ENCODE measurements at places on chromosomes 2 and 18.

DNA sequence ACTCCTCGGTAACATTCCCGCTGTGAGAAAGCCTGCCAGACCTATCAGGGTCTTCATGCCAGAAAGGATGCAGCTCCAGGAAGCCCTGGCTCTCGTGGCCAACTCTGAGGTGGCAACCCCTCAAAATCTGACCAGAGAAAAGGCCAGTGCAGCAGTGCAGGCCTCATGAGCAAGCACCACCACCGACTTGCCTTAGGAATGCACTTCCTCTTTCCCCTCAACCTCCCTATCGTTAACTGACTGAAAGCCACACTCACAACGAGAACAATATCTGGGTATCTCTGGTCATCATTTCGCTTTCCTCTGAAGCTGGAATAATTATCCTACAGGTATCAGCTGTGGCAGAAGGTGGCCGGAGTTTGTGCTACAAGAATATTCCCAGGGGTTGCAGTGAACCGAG, 101.4 kb upstream of the POU3F3 start:
- no peak for DNase-seq

GRCh38 chr2:107088156-107088555, 202.2 kb upstream of the ST6GAL2 start:
- no peak for DNase-seq

DNA sequence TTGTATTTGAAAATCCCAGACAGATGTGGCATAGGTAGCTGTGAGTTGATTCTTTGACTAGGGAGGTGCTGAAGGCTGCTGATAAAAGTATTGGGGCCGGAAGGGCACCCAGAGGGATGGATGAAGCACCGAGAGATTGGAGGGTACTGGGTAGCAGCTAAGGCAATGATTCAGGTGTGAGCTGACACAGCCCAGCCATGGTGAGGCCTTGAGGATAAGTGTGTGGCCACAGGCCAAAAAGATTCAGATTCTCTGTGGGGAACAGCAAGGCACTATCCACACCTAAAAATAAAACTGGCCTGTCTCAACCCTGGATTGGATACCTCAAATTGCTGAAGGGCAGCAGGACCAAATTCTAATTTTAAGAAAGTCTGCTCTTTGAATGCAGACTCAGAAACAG, 35.2 kb downstream of the RDH14 start:
- DNase-seq, result no peak

- no peak for DNase-seq
Measured at GRCh38 chr2:137968477-137969417, 4.5 kb downstream of the HNMT start.

DNA sequence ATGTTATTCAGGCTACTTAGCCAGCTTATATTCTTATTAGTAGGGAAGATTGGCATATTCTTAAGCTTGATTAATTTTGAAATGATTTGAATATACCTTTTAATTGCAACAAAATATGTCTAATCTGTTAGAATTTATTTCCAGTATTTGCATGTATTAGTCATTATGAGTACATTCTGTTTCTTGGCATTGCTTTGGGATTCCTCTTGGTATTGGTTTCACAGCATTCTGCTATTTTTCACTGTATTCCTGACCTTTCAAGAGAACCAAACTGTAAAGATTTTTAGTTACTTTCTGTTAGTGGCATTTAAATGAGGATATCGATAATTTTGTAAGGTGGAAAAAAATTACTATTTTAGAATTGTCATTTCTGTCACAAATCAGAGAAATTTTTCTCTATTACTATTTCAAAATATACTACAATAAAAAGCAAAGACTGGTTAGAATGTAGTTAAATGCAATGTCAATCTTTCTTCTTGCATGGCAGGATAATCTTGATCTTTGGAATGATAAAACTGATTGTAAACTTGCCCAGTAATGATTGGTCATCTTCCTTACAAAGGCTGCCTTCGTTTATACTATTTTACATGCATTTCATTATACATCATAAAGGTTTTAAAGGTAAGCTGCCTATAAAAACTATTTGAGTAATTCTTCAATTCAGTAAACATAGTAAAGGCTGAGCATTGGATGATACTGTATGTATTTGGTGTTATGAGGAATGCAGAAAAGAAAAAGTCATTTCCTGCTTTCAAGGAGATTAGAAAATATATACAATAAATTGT, 86.1 kb downstream of the SLC4A10 start:
- DNase-seq, result no peak

- DNase-seq, result no peak
Measured at GRCh38 chr2:22970284-22970975, 414.5 kb upstream of the KLHL29 start.

DNA sequence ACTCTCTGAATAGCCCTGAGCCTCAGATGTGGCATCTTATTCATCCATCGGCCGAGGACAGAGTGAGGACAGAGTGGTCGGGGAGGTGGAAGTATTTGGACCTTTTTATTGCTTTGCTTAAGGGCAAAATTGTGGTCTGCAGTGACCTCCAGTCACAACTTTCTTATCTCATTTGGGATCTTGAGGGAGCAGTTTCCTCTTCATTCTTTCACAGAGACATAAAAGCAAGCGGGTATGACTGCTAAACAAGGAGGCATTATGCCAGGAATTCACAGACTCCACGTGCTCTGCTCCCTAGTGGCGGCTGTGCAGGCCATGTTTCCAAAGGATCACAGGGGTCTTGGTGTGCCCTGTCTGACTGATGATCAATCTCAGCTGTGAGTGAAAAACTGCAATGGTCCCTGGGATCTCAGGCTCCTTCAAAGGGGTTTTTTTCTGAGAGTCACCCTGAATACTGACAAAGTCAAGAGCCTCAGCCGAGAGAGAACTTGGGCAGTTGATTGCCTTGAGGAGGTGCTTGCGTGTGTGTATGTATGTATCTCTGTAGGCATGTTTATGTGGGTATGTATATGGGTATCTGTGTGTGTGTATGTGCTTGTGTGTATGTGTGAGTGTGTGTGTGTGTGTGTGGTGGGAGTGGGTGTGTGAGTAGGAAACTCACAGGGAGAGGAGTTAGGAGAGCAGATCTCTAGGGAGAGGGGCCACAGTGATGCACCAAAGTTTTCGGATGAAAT, 47.7 kb downstream of the RAPGEF4 start:
- DNase-seq, result no peak

GRCh38 chr2:26530696-26531095, 52.8 kb upstream of the OTOF start:
- no peak for DNase-seq

DNA sequence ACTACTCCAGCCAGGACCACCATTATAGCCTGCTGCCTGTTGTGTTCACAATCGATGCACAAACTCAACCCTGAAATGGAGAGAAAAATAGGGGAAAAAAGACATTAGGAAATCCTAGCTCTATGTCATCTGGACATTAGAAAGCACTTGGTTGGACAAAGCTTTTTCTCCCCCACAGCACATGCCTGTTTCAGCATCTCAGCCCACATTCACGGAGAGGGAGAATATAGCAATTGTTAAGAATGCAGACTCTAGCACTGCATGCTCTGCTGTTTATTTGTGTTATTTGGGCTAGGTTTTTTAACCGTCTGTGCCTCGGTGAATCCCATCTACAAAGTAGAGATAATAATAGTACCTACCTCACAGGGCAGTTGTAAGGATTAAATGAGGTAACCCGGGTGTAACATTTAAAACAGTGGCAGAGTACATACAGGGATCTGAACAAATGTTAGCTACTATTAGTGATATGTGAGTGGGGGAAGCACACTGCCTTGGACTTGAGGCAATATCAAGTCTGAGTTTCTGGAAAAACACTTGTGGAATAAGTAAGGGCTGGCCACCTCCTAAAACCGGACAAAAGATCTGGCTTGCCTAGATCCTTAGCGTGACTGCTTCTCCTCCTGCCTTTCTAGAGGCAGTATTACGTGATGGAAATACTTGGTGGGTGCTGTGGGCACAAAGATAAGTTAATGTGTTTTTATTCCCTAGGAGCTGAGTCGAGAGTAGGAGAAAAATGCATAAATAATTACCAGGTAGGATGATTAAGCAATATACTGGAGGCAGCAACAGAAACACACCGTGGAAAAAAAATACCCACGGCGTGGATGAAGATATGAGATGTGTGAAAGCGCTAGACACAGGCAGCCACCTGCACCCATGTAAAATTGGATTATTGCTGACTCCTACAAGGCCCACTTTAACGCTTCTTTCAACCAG, 1.0 kb upstream of the PPP1CB start:
- DNase-seq, result no peak

DNA sequence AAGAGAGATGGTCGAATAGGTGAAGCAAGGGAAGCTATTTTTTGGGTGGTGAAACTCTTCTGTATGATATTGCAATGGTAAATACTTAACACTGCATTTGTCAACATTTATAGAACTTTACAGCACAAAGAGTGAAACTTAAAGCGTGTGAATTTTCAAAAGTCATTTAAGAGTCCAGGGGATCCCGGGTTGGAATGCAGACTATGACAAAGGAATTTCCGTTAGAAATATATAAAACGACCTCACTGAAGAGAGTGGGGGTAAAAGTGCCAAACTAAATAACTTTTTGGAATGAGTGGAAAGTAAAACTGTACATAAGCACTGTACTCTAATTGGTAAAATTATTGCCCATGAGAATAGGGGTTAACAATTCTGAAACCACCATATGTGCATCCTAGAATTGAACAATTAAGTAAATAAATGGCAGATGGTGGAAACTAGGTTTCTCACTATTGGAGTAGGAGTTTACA, 191.0 kb upstream of the FN1 start:
- DNase-seq, result no peak

- DNase-seq, result no peak
Measured at GRCh38 chr2:7013471-7014160, 96.4 kb downstream of the RNF144A start.

DNA sequence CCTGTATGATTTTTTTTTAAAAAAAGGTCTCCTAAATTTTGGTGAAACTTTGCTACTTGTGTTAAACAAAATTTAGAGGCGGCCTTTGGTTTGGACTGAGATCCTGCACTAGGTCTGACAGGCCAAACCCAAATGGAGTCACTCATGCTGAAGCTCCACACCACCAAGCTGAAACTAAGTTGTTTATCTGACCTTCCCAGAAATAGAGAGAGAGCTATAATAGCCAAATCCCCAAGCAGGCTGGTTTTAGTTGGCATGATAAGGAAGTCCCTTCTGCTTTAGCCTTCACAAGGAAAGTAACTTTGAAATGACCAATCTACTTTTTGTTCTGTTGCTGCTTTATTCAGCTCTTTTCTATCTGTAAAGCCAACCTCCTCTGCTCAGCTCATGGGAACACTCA, 17.1 kb upstream of the THUMPD2 start:
- DNase-seq, result no peak

GRCh38 chr18:6948281-6949055, 169.1 kb downstream of the LAMA1 start:
- no peak for DNase-seq

DNA sequence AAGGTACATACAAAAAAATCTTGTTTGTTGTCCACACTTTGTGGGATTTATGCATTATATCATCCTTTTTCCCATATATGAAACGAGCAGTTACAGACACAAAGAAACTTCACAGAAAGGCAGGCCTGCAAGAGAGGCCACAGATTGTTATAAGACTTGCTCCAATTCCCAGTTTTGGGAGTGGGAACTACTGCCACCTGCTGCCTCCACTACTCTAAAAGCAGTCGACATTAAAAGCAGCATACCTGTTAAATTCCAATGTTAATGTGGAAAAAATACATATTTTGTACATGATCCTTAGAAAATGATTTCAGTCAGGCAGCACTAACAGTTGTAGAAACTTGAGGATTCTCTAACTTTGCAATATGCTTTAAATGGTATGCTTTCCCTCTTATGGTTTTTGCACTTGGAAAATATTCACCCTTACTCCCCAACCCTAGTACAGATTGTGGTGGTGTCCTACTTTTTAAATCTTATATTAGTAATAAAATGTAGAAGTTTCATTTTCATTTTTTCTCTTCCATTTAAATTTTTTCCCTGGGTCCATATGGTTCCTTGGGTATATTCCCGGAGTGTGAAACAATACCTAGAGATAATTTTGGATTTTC, 37.9 kb downstream of the SLC38A11 start:
- no peak for DNase-seq

GRCh38 chr2:180618570-180618969, 361.8 kb upstream of the UBE2E3 start:
- DNase-seq, result no peak

DNA sequence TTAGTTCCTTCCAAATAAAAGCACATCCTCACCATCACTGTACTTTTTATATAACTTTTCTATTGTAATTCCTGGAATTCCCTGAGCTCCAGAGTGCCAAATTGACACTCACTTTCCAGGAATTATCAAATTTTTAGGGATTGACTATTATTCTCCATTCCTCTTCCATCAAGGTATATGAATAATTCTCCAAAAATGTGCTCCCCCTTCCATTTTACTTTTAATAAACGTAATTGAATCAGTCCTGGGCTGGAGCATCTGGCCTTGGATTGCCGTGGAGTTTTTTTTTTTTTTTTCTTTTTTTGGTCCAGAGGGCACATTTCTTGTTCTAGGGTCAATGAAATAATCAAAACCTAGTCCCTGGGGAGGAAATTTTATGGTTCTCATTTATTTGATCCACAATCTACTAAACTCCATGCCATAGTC, 304.3 kb downstream of the CDCA7 start:
- no peak for DNase-seq

- no peak for DNase-seq
Measured at GRCh38 chr18:76351961-76352581, 143.0 kb downstream of the ZNF516 start.

- no peak for DNase-seq
Measured at GRCh38 chr18:61609131-61609530, 275.9 kb downstream of the CDH20 start.

GRCh38 chr18:37554399-37554787, 11.2 kb downstream of the CELF4 start:
- DNase-seq, result peak; percentile 43

DNA sequence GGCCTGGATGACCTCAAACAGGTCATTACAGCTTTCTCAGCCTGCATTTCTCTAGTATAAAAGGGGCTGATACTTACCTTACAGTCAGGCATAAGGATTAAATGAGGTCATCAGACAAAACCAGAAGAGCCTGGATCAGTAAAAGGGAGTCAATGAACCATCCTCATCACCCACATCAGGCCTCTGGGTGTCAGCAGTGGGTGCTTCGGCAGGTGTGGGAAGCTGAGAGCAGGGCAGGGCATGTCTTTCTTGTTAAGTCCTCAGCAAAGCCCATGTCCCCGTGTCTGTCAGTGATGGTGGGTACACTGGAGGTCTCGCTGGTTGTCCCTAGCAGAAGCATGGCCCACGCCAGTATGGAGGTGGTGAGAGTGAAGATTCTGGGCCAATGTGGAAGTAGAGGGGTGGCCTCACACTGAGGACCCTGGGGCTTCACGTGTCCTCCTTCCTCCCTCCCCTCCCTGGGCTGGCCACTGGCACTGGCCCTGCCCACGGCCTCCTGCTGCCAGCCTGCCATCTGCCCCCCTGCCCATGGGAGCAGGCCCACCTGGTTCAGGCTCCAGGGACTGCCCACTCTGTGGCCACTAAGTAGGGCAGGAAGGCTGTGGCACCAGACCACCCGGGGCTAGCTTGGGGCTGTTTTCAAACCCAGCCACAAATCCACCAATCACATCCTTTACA, 4.4 kb downstream of the ADRA2B start:
- peak; percentile 55 for DNase-seq

GRCh38 chr2:174607989-174608865, 10.6 kb upstream of the WIPF1 start:
- no peak for DNase-seq

Data from posterior vena cava (tissue), 2 donors.